ENCODE measurements at places on chromosomes 2 and 18.

DNA sequence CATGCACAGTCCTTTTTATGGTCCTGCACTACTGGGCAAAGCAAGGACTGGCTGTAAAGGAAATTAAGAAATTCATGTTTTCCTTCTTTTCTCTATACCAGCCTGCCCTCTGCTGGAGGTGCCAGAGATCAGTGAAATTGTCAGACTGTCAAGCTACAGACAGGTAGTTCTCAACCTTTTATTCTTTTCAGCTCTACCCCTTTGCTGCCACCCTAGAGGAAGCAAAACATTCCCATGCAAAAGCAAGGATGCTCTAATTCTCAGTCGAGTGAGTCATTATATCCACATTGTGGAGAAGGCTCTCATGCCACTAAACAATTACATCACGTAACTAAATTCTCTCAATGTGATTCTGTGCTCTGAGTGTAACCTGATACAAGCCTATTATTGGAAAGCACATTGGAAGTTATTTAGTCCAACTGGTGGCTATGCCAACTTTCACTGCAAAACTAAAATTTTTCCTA, 25.0 kb upstream of the RAPGEF4 start:
- DNase-seq, result peak; percentile 70

GRCh38 chr2:185347445-185347844, 391.2 kb upstream of the FSIP2 start:
- DNase-seq, result no peak

GRCh38 chr2:159449504-159450124, 163.1 kb upstream of the WDSUB1 start:
- no peak for DNase-seq

- no peak for DNase-seq
Observed at GRCh38 chr2:11079136-11079824, 76.0 kb upstream of the SLC66A3 start.

GRCh38 chr2:203596183-203596582, 61.1 kb upstream of the RAPH1 start:
- DNase-seq, result no peak

DNA sequence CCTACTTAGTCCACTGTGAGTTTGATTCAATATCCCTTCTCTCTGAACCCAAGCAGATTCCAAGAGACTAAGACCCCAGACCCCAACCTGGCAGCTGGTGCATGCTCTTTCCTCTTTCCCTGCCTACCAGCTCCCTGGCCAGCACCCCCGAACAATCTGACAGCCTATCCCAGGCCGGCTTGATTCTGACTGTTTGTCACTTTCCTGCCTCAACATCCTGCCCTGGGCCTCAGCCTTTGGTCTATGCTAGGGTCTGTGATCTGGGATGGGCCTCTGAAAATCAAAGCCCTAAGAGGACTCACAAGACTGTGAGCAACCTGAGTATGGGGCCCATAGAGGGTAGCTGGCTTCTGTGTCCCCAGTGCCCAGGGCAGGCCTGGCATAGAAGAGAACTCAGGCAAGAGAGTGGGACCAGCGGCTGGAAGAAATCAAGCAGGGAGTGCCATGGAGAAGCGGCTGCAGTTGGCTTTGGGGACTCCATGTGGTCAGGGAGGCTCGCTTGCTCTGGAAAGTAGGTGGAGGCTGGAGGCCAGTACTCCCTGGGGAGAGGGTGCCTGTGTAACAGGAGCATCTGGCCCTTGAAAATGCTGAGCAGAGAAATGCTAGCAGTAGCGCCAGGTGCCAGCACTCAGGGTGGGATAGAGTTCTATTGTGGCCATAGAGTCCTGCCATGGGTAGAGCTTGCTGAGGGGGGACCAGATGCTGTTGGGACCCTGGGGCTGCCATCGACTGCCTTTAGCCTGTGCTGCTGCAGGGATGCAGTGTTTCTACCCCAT, 343.9 kb downstream of the DYSF start:
- DNase-seq, result no peak

DNA sequence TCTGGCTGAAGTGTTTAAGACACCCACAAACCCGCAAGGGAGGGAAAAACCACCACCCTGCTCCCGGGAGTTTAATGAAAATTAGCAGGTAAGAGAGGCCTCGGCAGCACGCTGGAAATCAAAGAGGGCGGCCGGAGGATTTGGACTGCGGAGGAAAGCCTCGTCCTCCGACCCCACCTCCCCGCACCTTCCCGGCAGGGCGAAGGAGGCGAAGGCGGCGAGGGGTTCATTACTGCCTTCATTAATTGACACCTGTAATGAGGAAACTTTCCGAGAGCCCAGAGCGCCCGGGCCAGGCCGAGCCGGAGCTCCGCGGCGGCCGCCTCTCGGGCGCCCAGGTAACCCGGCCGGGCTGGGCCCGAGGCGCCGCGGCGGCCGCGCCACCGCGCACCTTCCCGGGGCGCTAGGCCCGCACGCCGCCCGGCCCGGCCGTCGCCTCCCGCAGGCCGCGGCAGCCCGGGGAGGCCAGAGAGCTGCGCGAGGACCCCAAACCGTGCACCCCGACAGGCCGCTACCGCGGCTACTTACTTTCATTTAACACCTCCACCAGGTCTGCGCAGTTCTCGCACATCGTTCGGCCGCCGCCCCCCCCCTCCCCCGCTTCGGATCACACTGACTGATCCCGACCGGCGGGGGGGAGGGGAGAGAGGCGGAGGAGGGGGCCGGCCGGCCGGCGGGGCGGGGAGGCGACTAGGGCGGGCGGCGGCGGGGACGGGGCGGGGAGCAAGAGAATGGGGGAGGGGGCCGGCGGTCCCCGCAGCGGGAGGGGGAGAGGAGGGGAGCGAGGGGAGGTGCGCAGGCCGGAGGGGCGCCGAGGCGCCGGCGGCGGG, 550 bp downstream of the USP34 start:
- peak; percentile 92 for DNase-seq

DNA sequence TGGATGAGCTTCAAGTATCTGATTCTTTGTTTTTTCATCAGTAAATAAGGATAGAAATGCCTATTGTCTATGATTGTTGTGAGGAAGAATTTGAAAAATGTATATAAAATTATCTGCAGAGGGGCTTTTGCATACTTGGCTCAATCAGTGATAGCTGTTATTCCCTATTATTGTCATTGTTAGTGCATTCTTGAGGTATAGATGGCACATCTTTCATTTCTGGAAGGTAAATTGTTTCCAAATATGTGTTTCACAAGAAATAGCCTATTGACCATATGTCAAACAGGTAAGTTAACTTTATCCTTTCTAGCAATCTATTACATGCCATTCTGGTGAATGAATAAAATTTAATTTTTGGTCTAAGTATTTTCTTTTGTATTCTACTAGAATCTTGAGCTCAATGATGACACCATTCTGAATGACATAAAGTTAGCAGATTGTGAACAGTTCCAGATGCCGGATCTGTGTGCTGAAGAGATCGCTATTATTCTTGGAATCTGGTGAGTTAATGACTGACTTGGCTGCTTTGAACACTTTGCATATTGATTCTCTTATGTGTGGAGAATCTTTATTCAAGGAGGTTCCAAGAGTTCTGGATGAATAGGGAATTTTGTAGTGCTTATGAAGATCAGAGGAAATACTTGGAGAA, 44.2 kb downstream of the TTC27 start:
- no peak for DNase-seq

DNA sequence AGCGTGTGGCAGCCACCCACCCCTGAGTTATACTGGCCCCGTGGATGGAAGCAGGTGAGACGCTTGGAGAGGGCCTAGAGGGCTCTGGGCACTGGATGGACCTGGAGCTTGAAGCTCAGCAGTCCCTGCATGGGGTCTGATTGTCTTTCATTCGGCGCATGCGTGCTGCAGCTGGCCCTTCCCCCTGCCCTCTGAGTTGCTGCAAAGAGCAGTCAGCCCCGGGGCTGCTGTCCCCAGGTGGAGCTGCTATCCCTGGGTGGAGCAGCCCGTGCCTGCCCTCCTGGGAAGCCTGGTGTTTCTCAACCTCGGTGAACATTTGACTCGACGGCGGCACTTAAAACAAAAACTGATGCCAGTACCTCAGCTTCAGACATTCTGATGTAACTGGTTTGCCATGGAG, 29.6 kb downstream of the IGFBP5 start:
- DNase-seq, result no peak

GRCh38 chr18:60894254-60894945, 438.8 kb upstream of the CDH20 start:
- no peak for DNase-seq

DNA sequence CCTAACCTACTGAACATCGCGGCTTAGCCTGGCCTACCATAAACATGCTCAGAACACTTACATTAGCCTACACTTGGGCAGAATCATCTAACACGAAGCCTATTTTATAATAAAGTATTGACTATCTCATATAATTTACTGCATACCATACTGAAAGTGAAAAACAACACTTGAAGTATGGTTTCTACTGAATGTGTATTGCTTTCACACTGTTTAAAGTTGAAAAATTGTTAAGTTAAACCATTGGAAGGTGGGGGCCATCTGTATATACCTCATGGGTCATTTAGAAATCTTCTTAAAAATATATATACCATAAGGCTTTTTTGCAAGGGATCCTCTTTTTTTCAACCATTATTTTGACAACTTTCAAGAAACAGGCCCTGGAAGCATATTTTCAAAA, 16.5 kb downstream of the RNF149 start:
- no peak for DNase-seq

- no peak for DNase-seq
Observed at GRCh38 chr18:23154030-23154429, 18.7 kb downstream of the CABLES1 start.

DNA sequence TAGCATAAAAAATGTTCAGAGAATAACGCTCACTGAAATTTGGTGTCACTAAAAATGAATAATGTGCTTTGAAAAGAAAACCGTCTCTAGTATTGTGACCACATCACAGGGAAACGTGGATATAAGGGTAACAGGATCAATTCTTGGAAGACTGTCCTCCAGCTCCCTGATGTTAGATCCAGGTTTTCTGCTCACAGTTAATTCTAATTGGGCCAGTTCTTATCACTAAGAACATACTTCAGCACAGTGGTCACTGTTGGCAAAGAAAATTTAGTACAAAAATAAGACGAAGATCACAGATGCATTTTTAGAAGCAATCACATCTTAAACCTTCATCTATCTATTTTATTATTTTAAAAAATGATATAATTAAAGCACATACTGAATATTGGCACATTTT, 57.0 kb upstream of the CD226 start:
- no peak for DNase-seq

Measured in hematopoietic multipotent progenitor cell treated with erythropoietin and hydrocortisone succinate and interleukin-3 and kit ligand, for 4 days (in vitro differentiated cells).